ENCODE measurements at places on chromosomes 3 and 15.
A peak's percentile ranks its signal among the peaks of the same experiment; 100 is the strongest.

DNA sequence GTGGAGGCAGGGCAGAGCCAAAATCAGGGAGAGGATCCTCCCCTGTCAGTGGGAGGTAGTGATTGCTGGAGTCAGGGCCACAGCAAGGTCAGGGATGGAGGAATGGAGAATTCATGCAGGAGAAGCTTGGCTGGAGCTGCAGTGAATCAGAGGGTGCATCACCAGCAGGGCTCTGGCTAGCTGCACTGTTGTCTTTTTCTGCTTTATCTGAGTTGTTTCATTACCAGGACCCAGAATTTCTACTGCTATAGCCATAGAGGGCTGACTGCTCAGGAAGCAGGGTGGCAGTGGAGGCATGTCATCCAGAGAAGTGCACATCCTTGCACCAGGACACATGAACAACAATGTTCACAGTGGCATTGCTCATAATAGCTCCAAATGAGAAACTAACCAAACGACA, 113.5 kb upstream of the GALNT15 start:
- H3K36me3 ChIP-seq, result no peaks in the 10 kb centered on the region
- no peak overlapping the region for H3K4me3 ChIP-seq
- H3K27ac ChIP-seq, result peak overlapping the region; percentile 60
- DNase-seq, result no peak
- peaks cover 12% of the 10 kb centered on the region for H3K4me1 ChIP-seq

DNA sequence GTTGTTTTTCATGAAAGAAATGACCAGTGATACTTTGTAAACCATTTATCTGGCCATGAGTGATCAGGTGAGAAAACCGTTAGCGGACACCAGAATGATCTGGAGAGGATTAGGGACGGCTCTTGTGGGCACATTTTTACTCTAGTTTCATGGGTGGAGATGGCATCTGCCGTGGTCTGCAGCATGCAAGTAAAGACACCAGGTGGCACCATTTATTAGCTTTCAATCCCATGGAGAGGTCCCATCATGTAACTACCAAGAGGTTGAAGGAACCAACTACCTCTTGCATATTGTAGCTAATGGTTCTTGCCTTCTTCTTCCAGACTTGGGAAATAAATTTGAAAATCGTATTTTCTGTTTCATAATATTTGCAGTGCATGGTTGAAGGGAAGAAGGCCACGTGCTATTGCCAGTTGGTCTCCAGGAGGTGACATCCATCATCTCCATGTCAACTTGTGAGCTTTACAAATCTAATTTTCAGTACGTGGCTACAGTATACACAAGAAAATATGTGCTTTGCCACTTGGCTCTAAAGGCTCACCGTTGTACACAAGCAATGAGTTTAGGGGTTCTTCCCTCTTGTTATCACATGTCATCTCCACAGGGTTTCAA, 1.5 kb upstream of the MAPKBP1 start:
- peaks cover 13% of the 10 kb centered on the region for H3K36me3 ChIP-seq
- H3K4me3 ChIP-seq, result peak overlapping the region; percentile 92
- peak; percentile 18 for DNase-seq
- H3K27ac ChIP-seq, result no peak overlapping the region
- H3K4me1 ChIP-seq, result peaks cover 44% of the 10 kb centered on the region

DNA sequence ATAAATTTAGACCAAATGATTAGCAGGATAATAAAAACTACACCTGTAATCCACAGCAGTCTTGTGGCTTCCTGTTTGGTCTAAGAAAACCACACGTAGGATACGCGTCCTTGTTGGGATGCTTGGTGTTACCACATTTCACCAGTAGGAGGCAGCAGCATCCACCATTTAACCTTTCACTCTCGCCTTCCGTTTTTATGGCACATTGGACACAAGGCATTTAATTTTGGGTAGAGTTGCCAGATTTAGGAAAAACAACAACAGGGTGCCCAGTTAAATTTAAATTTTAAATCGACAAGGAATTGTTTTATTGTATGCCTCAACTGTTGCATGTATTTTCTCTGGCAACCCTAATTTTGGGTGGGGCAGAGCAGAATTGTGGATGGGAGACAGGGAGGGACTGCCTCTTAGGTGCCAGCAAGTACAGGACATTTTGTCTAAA, 6.3 kb downstream of the LRRC31 start:
- peaks cover 8% of the 10 kb centered on the region for H3K27me3 ChIP-seq
- DNase-seq, result peak; percentile 70
- no peaks in the 10 kb centered on the region for H3K4me1 ChIP-seq
- H3K27ac ChIP-seq, result no peak overlapping the region
- H3K4me3 ChIP-seq, result no peak overlapping the region

GRCh38 chr3:143041903-143042302, 40.5 kb downstream of the U2SURP start:
- no peaks in the 10 kb centered on the region for H3K4me1 ChIP-seq
- peaks cover 57% of the 10 kb centered on the region for H3K36me3 ChIP-seq
- H3K27me3 ChIP-seq, result no peaks in the 10 kb centered on the region
- no peak overlapping the region for H3K4me3 ChIP-seq

DNA sequence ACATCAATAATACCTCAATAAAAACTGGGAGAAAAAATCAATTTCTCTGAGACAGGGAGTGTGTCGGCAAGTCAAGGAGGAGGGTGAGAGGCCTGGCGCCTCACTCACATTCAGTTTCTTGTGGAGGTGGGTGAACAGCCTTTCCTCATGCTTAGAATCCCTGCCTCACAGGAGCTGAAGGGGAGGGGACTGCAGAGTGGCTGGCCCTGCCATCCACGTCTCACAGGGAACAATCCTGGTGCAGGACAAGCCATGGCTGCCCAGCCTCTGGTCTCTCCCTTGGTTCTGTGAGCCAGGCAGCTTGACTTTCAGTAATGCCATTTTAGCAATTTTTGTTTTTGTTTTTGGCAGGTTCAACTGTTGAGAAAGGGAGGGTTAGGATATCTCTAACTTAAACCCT, 126.5 kb upstream of the HACD2 start:
- no peak overlapping the region for H3K4me3 ChIP-seq
- H3K27me3 ChIP-seq, result peaks cover 7% of the 10 kb centered on the region
- DNase-seq, result no peak
- H3K4me1 ChIP-seq, result peaks cover 29% of the 10 kb centered on the region
- no peaks in the 10 kb centered on the region for H3K36me3 ChIP-seq
- no peak overlapping the region for H3K27ac ChIP-seq

DNA sequence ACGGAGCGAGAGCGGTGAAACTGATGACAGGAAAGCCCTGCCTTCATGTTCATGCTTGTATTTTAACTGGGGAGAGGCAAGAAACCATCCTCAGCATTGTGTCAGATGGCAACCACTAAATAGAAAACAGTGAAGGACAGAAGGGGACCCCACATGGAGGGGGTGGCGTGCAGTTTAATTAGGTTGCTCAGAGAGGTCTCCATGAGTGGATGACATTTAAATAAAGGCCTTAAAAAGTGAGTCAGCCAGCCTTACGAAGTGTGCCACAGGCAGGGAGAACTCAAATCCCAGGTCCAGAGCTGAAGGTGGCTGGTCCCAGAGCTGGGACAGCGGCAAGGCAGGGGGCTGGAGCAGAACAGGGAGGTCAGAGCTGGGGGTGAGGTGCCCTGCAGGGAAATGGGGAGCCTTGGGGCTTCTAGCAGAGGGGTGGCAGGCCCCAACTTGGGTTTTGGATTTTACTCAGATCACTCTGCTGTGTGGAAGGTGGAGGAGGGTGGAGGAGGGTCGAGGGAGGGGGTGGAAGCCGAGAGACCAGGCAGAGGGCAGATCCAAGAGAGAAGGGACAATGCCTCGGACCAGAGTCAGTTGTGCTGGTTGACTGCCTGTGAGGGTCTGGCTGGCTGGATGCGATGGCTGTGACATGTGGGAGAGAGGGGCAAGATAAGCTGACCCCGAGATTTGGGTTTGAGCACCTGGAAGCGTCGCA, 73.7 kb downstream of the KLF13 start:
- peaks cover 62% of the 10 kb centered on the region for H3K4me1 ChIP-seq
- DNase-seq, result no peak
- no peak overlapping the region for H3K4me3 ChIP-seq
- no peaks in the 10 kb centered on the region for H3K36me3 ChIP-seq

GRCh38 chr3:163382183-163382582, 1696.1 kb downstream of the SI start:
- H3K27me3 ChIP-seq, result peaks cover 4% of the 10 kb centered on the region
- H3K4me1 ChIP-seq, result no peaks in the 10 kb centered on the region
- DNase-seq, result no peak
- no peak overlapping the region for H3K27ac ChIP-seq

GRCh38 chr15:34933432-34933975, 36.0 kb downstream of the AQR start:
- no peaks in the 10 kb centered on the region for H3K4me1 ChIP-seq
- no peak overlapping the region for H3K4me3 ChIP-seq
- H3K27me3 ChIP-seq, result no peaks in the 10 kb centered on the region
- no peak for DNase-seq
- H3K27ac ChIP-seq, result peak overlapping the region; percentile 57

DNA sequence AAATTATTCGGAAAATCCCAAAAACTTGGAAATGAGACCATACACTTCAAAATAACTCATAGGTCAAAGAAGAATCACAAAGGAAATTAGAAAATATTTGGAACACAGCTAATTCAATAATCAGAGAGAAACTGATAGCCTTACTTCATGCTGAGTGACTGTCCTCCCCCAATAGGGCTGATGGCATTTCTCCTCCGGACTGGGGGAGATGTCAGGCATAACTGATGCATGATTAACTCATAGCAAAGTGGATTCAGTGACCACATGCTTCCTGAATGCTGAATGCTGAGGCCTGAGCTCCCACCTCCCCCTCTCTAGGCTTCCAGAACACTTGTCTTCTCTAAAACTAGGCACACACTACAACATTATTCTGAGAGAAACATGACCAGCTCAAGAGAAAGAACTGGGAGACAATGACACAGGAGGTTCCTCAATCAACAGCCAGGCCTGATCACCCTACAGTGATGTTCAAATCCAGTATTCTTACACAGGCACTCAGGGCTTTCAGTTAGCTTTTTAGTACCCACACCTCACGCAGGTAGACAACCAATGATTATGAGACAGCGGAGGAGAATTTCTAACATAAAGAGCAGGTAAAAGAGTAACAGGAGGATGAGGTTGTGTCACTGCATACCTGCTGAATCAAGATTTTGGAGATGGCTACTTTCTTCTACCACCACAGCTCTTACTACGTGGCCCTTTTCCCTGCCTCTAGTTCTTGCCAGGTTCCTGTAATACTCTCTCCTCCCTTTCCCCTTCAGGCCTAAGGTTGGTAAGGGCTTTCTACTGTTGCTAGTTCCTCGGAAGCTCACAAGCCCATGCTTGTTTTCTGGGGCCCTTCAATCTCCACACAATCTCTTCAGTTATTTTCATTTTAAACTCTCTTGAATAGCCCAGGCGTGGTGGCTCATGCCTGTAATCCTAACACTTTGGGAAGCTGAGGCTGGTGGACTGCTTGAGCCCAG, 96.1 kb downstream of the FMN1 start:
- no peak overlapping the region for H3K27ac ChIP-seq
- peaks cover 15% of the 10 kb centered on the region for H3K4me1 ChIP-seq
- DNase-seq, result no peak

DNA sequence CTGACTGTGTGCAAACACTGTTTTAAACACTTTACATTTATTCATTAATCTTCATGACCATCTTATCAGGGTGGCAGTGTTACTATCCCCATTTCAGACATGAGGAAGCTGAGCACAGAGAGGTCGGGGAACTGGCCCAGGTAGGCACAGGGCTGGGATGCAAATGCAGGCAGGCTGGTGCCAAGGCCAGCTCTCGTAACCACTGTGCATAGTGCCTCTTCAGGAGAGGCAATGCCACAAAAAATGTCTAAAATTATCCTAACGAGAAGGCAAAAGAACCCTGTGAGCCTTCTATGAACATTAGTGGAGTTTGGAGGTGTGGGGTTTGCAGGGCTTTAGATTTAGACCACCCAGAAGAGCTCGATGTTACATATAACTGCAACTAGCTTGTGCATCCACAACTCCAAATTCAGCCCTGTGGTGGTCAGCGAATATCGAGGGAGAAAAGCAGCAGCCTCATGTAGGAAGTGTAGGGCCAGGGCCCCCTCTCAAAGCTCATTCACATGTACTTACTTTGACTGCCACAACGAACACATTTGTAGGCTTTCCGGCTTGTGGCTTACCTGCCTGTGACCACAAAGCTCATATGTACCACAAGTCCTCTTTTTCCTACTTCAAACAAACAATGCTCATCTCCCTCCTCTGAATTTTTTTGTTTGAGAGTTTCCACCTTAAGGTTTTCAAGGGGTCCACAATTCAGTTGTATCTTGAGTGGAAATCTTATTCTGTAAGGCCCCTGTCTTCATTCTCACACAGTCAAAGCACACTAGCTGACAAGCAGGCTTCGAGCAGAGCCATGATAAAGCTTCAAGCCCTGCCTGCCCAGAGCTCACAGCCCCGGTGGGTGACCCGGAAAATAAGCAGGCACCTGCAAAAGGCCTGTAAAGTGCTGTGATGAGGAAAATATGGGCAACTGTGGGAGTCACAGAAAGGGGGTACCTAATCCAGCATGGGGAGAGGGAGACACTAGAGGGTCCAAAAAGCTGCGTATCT, 722.9 kb upstream of the CFAP20DC start:
- peaks cover 4% of the 10 kb centered on the region for H3K27me3 ChIP-seq
- H3K4me3 ChIP-seq, result no peak overlapping the region
- no peak for DNase-seq
- H3K27ac ChIP-seq, result no peak overlapping the region
- H3K4me1 ChIP-seq, result peaks cover 54% of the 10 kb centered on the region

DNA sequence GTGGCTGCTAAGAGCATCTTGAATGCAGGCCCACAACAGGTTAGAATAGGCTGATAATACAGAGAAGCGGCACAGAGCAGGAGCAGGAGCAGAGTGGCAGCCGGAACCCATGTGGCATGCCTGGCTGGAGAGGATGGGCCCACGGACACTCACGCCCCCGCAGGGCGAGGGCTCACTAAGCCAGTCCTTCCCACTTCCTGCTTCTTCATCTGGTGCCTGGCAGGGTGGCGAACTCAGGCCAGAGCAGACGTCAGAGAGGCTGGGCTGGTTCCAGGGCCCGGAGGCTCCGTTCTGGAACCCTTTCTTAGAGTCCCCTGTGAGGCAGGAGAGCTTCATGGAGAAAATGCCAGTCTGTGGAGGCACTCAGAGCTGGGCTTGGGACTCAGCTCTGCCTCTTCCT, 195.1 kb downstream of the NTRK3 start:
- H3K27ac ChIP-seq, result no peak overlapping the region
- H3K36me3 ChIP-seq, result no peaks in the 10 kb centered on the region
- H3K4me3 ChIP-seq, result no peak overlapping the region
- DNase-seq, result no peak

GRCh38 chr15:70066447-70066846, 31.3 kb downstream of the TLE3 start:
- H3K36me3 ChIP-seq, result peaks cover 53% of the 10 kb centered on the region
- peaks cover 11% of the 10 kb centered on the region for H3K27me3 ChIP-seq
- H3K4me3 ChIP-seq, result no peak overlapping the region

DNA sequence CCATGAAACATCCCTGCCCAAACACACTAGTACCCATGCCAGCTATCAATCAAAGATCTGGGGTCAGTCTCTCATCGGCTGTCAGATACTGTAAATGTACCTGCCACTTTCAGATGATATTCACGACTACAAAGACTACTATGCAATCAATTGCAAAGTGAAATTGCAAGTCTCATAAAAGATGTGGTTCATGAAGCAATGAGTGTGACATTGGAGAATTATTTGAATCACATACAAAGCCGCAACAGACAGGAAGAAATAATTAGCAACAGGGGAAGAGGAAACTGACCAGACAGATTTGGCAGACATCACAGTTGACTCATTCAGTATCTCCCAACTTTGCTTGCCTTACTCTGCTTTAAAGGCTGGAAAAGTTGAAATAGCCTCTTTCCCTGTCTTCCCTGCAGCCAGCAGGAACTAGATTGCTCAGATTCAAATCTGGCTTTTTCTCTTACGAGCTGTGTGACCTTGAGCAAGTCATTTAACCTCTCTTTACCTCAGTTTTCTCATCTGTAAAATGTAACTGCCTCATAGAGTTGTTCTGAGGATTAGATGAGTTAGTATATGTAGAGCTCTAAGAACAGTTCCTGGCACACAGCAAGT, 95.7 kb upstream of the C3orf80 start:
- no peak overlapping the region for H3K4me3 ChIP-seq
- no peak overlapping the region for H3K27ac ChIP-seq
- H3K4me1 ChIP-seq, result peaks cover 14% of the 10 kb centered on the region
- DNase-seq, result no peak
- H3K27me3 ChIP-seq, result peaks cover 14% of the 10 kb centered on the region

Measured in nephron progenitor cell (in vitro differentiated cells).